ENCODE measurements at places on chromosomes 7 and 10. TPM values are rescaled to one million over a fixed set of nuclear protein-coding genes. Genes with fewer than 3 reads are reported as not detected.

PRSS2 gene
- polyA plus RNA-seq: 3.2 TPM

SLC18A2 gene
- 2.5 TPM for polyA plus RNA-seq

EBLN1 gene
- polyA plus RNA-seq: not detected

SLC18A3 gene
- polyA plus RNA-seq: 0.70 TPM

- no peak for DNase-seq
These were observed 5.7 kb upstream of the ZNF503 start for GRCh38 chr10:75407224-75407712.

DNA sequence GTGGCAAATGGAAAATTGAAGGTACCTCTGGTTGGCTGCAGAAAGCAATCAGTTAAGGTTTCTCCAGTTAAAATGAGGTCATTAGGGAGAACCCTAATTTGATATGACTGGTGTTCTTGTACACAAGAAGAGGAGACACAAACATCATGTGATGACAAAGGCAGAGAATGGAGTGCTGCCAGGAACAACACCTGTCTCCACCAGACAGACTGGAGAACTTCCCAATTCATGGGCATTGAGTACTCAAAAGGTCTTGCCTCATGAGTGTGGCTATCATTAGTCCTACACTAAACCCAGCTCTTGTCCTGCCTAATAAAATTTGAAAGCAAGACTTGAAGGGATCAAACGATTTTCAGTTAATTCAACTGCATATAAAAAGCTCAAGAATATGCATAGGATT lies 152.6 kb downstream of the PTPN20 start:
- no peak for DNase-seq

DNA sequence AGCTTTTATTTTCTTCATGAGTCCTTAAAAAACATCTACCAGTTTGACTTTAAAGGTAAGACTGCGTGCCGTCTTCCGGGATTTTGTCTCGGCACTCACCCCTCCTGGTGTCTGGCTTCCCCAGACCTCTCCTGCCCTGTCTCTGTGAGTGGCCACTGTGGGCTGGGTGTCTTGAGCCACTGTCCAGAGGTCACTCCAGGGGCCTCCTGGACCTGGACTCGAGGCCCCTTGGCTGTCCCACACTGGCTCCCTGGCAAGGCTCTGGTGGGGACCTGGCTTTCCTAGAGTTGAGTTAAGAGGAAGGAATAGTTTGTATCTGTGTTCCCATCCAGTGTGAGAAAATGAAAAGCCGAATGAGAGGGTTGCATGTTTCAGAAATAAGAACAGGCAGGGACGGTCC lies 95.5 kb downstream of the NKX6-2 start:
- no peak for DNase-seq

DNA sequence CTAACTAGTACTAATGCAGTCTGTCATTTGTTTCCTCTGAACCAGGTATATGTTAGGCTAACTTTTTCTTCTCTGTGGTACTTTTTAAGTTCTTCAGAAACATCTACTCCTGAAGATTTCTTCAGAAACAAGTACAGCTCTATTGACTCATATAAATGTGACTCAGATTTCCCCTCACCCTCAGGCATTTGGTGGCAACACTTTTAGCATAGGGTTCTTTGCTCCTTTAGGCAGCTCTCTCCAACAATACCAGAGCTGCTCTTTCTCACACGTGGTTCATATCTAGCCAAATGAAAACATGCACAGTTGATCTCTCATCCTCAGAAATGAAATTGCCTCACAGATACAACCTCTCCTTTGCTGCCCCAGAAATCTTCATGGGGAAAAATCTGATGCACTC lies 939.8 kb downstream of the SORCS1 start:
- DNase-seq: no peak

DNA sequence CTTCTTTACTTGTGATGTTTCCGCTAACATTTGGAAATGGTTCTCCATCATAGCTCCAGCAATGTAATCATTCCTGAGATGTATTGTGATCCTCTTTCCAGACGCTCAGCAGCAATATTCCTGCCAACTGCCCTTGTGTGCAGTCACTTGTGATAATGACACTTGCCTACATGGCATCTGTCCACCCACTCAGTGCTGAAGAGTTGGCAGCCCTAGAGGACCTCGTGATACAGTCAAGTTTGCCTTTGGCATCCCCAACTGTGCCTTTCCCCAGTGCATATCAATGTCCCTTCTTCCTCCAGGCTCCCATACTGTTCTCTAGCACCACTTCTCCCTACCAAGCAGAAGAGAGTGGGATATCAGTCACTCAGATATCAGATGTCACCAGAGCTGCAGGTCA lies 64.9 kb downstream of the MYOF start:
- no peak for DNase-seq

- no peak for DNase-seq
These were observed 50.3 kb upstream of the SLC29A3 start for GRCh38 chr10:71268758-71269157.

DNA sequence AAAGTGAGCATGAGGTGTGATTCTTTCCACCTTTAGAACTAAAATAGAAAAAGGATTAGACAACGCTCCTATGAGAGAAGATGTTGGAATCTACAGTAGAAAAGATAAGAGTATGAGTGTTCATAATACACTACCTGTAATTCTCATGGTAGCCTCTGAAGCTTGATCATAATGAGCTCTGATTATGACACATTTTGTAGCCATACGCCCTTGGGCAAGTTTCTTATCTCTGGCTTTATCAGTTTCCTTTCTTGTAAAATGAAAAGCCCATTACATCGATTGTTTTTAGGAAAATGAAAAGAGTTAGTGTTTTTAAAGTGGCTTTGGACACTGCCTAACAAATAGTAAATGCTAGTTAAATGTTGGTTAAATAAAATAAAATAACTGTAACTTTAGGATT lies 22.4 kb upstream of the PRSS58 start:
- DNase-seq: no peak

DNA sequence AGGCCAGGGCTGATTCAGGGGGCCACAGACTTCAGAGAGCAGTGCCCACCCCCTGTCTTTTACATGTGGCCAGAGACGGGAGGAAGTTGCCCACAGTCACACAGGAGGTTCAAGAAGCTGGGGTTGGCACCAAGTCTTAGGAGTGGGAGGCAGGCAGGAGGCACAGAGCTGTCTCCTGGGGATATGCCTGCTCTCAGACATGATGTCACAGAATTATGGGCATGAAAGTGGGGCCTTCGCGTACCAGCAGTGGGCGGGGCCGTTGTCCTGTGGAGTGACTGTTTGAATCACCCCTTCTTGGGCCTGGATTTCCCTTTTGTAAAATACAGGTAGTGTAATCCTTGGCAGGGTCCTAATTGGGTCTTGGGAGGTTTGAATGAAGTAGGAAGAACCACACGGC lies 81.2 kb upstream of the PPIF start:
- DNase-seq: no peak

GRCh38 chr7:40990841-40991240 lies 712.0 kb downstream of the INHBA start:
- no peak for DNase-seq

DNA sequence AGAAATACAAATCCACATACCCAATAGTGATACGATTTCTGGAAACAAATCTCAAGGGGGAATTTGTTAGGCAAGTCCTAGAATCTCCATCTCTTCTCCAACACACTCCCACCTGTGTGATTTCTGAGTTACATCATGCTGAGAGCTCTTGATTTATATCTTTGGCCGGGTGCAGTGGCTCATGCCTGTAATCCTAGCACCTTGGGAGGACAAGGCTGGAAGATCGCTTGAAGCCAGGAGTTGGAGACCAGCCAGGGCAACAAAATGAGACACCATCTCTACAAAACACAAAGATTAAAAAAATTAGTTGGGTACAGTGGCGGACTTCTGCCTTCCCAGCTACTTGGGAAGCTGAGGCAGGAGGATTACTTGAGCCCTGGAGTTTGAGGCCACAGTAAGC lies 1.5 kb upstream of the MTPN start:
- no peak for DNase-seq

DNA sequence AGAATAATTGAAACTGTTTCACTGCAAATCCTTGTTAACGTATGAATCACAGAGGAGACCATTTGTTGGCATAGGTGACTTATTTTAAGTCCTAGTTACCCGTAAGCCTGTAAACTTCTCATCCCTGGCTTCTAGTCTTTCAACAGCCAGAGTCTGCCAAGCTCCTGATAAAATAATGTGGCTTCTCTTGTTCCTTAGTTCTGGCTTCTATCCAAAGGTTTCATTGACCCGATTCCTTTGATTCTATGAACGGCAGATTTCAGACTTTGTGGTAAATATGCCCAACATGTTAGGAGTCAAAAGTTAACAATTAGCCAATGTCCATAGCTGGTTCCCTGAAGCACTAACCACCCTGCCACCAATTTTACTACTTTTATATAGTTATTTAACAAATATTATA lies 23.3 kb downstream of the DNAH11 start:
- DNase-seq: no peak

DNA sequence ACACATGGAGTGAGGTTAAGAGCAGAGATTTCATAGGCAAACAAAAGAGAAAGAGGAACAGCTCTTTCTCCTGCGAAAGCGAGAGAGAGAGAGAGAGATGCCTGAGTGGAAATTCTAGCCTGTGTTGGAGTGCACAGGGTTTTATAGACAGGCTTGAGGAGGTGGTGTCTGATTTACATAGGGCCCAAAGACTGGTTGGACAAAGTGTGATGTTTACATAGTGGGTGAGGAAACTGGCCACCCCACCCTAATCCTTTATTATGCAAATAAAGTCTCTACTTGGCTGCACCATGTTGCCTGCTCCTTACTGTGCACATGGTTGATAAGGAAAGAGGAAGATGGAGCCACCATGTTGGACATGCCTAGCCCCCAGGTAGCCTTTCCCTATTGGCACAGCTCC lies 967.8 kb upstream of the SORCS1 start:
- DNase-seq: no peak

- no peak for DNase-seq
These were observed 98.3 kb upstream of the C7orf33 start for GRCh38 chr7:148492157-148492860.

GRCh38 chr7:43196379-43196778 lies 83.9 kb downstream of the HECW1 start:
- no peak for DNase-seq

GRCh38 chr10:6124666-6125065 lies 35.8 kb downstream of the RBM17 start:
- no peak for DNase-seq

GRCh38 chr10:17961551-17962422 lies 10.1 kb downstream of the SLC39A12 start:
- no peak for DNase-seq

GRCh38 chr10:116254422-116255155 lies 18.4 kb downstream of the GFRA1 start:
- no peak for DNase-seq

Measured in urinary bladder (tissue), 4 donors.